IPS-NIHi11 (cell line): ENCODE measurements at places on chromosomes 16 and 17.

GRCh38 chr16:69814078-69814477 lies 51.9 kb downstream of the WWP2 start:
- no peak for DNase-seq

- DNase-seq: no peak
Observed at GRCh38 chr16:69888005-69888590, 63.0 kb upstream of the CLEC18A start.

DNA sequence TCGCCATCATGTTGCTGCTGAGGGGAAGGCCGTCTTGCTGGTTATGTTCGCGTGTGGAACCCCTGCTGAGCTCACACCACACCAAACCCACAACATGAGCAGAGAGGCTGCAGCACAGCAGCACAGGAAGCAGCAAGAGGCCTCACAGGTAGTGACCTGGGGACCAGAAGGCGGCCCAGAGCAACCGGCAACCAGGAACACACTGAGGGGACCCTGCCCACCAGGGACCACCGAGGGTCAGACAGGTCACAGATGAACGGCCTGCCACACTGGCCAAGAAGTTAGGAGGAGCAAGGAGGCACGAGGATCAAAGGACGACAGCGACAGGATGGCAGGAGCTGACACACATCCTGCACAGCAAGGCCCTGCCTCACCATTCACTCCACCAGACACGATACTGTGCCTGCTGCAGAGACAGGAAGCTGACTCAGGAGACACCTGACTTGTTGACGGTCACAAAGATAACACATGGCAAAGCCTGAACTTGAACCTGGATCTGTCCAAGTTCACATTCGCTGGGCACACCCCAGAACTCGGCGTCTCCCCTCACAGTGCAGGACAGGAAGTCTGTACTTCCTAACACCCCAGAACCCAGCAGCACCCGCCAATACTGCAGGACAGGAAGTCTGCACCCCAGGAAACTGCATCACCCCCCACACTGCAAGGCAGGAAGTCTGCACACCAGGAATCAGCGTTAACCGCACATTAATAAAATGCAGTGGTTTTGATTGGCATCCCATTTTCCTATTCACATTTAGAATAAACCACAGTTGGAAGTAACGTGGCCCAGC lies 98.5 kb downstream of the ZNF778 start:
- no peak for DNase-seq

DNA sequence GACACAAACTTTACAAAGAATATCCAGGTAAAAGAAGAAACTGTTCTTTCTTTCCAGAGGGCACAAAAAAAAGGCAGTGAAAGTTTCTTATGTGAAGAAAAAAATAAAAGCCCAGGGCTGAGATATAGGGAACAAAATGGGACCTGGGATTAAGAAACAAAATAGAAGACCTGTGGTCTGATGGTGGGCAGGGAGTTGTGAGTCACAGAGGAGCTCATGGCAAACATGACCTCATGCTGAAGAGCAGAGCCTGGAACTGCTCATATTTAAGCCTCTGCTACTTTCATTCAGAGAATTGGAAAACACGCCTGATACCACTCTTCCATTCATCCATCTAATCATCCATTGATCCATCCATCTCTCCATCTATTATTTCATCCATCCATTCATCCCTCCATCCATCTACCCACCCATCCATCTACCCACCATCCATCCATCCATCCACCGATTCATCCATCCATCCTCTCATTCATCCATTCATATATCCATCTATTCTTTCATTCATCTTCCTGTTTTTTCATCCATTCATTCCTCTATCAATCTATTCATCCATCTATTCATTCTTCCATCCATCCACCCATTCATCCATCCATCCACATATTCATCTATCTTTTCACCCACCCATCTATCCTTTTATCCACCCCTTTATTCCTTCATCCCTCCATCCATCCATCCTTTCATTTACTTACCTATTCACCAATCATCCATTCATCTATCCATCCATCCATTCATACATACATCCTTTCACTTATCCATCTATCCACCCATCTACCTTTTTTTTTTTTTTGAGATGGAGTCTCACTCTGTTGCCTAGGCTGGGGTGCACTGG lies 30.0 kb downstream of the WFDC1 start:
- no peak for DNase-seq

- DNase-seq: no peak
Observed at GRCh38 chr16:16196099-16196498, 27.2 kb downstream of the ABCC6 start.
